ENCODE measurements at places on chromosomes 6 and 20.
A peak's percentile ranks its signal among the peaks of the same experiment; 100 is the strongest.

DNA sequence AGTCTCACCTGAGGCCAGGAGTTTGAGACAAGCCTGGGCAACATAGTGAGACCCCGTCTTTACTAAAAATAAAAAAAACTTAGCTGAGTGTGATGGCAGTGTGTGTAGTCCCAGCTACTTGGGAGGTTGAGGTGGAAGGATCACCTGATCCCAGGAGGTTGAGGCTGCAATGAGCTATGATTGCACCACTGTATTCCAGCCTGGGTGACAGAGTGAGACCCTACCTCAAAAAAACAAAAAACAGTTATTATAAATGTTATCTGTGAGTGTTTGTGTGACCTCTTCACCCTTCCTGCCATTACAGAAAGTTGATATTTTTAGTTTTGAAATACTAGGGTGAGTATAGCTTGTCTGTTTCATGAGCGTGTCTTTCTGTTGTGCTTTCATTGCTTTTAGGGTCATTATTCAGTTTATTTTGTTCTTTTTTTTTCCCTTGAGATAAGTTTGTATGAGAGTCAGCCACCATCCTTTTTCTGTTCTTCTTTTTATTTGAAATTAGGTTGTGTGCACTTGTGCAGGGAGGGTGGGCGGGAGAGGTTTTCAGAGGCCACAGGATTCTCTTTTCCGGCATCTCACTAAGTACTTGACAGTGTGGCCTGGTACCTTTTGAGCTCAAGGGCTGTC is 26.2 kb downstream of the CDYL start:
- no peak for DNase-seq

GRCh38 chr6:152273002-152273401 is 364.2 kb downstream of the SYNE1 start:
- no peak for DNase-seq

- no peak for DNase-seq
These were observed 83.8 kb upstream of the ELOVL5 start for GRCh38 chr6:53432318-53433161.

GRCh38 chr6:27332692-27333641 is 20.9 kb upstream of the POM121L2 start:
- DNase-seq, result peak; percentile 46

DNA sequence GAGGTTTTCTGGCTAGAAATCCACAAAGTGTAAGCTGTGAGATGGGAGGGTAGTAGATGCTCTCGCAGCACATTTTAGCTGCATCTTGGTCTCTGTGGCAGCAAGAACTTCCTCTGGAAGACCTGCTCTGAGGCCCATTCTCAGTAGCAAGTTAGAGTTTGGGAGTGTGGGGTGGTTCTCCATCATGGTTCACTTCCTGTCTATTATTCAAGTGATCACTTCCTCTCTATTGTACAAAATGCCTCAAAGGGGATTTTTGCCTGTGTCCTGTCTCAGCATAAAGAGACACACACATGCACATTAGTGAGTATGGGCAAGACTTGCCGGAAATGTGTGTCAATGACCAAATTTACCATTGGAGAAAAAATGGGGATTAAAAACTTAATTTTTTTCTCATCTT is 42.5 kb downstream of the LYRM2 start:
- peak; percentile 20 for DNase-seq

DNA sequence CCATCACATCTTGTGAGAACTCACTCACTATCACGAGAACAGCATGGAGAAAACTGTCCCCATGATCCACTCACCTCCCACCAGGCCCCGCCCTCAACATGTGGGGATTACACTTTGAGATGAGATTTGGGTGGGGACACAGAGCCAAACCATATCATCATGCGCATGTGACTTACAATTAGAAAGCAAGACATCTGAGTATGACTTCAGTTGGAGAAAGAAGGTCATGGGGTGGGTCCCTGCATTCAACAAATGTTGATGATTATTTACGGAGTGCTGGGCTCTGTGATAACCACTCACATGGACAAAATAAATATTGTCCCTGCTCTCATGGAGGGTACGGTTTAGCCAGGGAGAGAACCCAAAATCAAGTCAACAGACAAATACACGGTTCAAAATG is 37.9 kb downstream of the VSTM2L start:
- DNase-seq, result no peak

DNA sequence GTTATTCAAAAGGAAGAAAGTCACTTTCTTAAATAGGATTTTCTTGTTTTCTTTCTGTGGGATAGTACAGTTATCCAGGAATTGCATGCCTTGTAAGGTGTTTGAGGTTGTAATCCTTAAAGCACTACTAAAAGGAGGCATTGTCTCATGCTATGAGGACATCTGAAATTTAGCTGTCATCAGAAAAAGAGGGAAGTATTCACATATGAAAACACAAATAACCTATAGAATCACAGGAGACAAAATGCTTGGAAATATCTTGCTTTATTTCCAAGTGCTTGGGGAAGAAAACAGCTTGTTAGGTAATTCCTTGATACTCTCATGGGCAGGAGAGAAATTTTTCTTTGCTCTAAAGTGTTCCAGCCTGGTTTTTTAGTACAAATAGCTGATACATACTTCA is 40.1 kb downstream of the HECA start:
- no peak for DNase-seq

GRCh38 chr6:163764565-163764964 is 350.0 kb downstream of the QKI start:
- no peak for DNase-seq

GRCh38 chr6:127186889-127187288 is 68.4 kb downstream of the RSPO3 start:
- DNase-seq, result peak; percentile 78

- no peak for DNase-seq
These were observed 27.8 kb upstream of the VGLL2 start for GRCh38 chr6:117237561-117237960.

GRCh38 chr6:114108119-114109002 is 137.4 kb upstream of the HDAC2 start:
- peak; percentile 48 for DNase-seq

GRCh38 chr20:24938498-24938897 is 10.6 kb upstream of the CST7 start:
- DNase-seq, result no peak

- no peak for DNase-seq
These were observed 9.4 kb downstream of the RBM39 start for GRCh38 chr20:35732644-35732982.

DNA sequence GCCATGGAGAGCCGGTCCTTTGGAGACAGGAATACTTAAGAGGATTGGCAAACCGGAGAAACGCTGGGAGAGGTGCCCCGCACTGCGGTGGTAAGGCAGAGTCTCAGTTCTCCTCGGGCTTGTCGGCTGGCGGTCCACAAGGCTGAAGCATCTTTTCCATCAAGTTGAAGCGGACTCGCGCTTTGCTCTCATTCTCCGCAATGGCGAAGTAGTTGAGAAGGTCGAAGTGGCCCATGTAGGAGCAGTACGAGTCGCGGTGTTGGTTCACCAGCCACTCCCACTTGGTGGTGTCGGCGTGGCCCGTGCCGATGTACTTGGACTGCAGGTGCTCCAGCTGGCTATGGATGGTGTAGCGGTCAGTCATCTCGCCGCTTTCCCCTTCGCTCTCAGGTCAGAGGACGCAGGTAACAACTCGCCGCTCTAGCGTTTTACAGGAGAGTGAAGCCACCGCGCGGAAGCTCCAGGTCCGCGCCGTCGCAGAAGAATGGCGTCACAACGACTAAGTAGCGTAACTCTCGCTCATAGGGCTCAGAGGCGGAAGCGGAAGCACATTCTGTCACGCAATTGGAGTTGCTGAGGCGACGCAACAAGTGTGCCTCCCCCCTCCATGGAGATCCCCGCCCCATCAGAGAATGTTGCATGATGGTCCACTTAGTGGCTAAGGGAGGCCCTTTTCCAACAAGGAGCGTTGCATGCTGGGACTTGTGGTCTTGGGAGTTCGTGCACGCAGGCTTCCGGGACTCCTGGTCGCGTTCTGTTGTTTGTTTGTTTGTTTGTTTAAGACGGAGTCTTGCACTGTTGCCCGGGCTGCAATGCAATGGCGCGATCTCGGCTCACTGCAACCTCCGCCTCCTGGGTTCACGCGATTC is at the start of gene SF3B5:
SF3B5 (minus strand) TSS at position 440 of the 869 bp plus-strand sequence; CDS start at position 364, 76 bp downstream.
- peak; percentile 99 for DNase-seq

DNA sequence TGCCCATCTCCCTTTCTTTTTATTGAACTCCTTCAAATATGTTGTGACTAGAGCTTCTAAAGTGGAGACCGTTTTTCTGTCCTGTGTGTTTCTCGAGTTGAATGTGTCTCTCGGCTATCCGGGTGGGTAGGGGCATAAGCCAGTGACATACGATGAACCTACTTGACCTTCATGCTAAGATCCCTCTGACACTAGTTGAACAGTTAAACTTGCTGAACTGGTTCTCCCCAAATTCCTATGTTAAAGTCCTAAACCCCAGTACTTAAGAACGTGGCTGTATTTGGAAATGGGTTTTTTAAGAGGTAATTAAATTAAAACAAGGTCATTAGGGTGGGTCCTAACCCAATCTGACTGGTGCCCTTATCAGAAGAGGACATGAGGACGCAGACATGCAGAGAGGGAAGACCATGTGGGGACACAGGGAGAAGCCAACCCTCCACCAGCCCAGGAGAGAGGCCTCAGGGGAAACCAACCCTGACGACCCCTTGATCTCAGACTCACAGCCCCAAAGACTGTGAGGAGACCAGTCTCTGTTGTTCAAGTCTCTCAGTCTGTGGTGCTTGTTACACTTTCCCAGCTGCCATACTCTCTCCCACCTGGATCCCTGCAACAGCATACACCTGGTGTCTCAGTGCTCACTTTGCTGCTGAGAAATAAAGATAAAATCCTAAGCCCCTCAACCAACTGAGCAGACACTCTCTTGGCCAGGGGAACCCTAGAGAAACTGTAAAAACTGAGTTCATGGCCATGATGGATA is 208.4 kb downstream of the MYLK4 start:
- no peak for DNase-seq

DNA sequence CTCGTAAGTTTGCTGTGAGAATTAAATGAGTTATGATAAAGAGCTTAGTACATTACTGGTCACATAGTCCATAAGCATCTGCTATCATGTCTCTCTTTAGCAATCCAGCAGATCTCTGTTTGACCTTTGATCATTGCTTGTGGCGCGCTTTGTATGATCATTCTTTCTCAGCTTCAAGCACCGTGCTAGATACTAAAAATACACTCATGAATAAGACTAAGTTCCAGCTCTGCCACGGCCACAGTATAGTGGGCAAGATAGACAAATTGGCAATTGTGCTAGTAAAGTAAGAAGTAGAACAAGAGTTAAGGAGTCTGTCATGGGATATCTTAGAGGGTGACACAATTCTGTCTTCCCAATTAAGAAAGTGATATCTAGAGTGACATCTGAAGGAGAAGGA is 75.2 kb upstream of the ADGRF1 start:
- DNase-seq, result no peak

DNA sequence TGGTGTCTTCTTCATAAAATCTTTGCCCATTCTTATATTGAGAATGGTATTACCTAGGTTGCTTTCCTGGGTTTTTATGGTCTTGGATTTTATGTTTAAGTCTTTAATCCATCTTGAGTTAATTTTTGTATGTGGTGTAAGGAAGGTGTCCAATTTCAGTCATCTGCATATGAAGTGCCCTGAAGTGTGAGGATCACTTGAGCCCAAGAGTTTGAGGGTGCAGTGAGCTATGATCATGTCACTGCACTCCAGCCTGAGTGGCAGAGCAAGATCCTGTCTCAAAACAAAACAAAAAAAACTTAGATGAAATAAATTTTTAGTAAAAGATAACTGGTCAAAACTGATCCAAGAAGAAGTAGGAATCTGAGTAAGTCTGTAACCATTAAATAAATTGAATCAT is 215.4 kb downstream of the TBC1D7 start:
- DNase-seq, result no peak

DNA sequence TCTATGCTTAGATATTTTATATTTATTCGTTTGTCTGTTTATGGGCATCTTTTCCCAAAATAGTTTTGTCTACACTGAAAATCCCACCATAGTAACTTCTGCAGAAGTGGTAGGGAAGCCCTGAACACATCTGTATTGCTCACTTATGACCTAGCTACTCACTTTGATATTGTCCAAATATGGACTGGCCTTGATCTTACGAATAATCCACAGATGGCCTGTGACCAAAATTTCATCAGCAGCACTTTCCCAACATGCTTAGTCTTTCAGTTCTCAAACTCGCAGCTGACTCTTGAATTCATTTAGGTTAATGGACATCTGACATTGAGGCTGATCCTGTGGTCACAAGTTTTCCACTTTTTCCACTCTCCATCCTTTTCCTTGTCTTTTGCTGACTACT is 80.8 kb upstream of the BEND3 start:
- no peak for DNase-seq

DNA sequence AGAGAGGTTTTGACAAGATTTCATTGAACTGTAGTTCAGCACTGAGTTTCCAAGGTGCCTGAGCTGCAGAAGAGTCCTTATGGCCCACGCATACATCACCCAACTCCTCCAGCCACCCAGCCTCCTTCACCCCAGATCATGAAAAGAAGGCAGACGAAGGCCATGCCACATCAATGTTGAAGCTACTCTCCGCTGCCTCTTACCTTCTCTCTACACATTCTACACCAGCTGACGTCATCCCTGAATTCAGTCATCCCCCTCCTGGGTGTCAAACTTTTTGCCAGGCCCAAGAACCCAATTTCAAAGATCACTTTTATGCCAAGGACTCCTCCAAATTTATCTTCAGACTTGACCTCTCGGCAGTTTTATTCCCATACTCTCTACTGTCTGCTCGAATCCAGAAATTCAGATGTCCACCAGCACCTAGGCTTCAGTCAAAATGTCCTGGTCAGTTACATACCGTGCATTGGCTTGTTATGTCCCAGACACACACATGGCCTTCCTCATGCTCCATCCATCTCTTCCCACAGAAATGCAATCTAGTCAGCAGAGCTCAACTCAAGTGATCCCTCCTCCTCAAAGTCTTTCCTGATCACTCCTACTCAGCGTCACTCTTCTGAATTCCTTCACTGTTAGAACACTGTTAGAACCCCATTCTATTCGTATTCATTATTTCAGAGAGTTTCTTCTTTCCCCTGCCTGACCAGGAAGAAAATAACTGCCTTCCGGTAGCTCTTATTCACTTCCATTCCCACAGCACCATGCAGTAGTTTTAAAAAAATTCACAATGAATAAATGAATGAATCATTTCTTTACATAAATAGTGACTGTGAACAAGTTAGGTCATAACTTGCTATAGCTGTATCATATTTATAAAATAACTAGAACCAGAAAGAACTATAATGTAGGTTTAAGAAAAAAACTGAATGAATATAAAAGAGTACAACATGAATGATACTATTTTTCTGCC is 11.5 kb downstream of the ATXN1 start:
- DNase-seq, result no peak

GRCh38 chr6:105757512-105758200 is 328.5 kb upstream of the PRDM1 start:
- DNase-seq, result peak; percentile 30

Data from activated CD4-positive, alpha-beta memory T cell treated with anti-CD3 and anti-CD28 coated beads for 36 hours (primary cell).